SK-N-SH treated with all-trans-retinoic acid at 6 μM for 48 hours (cell line): ENCODE measurements at places on chromosomes 16 and 17.
A peak's percentile ranks its signal among the peaks of the same experiment; 100 is the strongest.

- ATAC-seq, result no peak
These were observed 13.2 kb downstream of the SLX4 start for GRCh38 chr16:3598236-3598635.

- peak; percentile 3 for ATAC-seq
These were observed 6.6 kb downstream of the GPS1 start for GRCh38 chr17:82058230-82058854.

DNA sequence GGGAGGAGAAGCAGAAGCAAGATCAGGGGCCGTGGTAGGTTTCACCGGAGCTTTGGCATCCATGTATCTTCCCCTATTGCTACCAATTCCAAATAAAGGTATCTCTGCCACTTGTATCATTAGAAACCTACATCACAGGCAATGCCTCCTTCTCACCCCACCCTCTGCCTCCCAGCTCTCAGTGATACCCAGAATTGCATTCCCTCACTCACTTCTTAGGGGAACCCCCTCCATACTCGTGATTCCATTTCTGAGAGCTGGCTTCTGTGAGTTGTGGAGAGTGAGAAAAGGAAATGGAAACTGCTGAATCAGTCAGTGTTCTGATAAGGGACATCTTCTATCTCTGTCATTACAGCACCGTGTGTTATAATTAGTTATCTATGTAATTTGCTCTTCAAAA, 2.3 kb upstream of the CCL3 start:
- no peak for ATAC-seq

DNA sequence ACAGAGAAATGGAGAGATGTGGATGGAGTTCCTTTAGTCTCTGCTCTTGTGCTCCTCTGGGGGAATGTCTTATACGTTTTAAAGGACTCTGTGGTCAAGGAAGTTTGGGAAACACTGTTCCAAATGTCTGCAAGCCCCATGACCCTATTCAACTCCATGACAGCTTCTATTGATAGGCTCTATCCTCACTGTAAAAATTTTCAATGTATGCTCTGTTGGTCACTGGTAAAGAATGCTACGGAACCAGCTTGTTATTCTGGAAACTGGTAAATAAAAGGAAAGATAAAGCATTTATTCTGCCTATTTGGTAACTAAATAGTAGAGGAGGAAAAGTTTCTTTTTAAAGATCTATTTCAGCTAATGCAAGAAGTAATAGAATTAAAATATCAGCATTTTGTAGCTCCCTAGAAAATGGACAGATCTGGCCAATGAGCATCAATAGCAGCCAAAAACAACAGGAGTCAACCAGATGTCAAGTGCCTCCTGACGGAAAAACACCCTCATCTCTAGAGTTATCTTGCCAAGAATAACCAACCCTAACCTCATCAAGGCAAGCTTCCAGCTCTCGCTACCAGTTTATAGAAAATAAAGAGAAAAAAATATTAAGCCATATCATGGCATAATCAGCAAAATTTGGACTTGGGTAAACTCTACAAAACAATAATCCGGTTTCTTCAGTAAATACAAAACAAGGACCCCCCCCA, 16.1 kb downstream of the GDE1 start:
- ATAC-seq, result peak; percentile 33; the same call in 1 of the 3 replicates

- ATAC-seq, result peak; percentile 49
These were observed 10.6 kb upstream of the NUDT16L1 start for GRCh38 chr16:4682616-4683254.

DNA sequence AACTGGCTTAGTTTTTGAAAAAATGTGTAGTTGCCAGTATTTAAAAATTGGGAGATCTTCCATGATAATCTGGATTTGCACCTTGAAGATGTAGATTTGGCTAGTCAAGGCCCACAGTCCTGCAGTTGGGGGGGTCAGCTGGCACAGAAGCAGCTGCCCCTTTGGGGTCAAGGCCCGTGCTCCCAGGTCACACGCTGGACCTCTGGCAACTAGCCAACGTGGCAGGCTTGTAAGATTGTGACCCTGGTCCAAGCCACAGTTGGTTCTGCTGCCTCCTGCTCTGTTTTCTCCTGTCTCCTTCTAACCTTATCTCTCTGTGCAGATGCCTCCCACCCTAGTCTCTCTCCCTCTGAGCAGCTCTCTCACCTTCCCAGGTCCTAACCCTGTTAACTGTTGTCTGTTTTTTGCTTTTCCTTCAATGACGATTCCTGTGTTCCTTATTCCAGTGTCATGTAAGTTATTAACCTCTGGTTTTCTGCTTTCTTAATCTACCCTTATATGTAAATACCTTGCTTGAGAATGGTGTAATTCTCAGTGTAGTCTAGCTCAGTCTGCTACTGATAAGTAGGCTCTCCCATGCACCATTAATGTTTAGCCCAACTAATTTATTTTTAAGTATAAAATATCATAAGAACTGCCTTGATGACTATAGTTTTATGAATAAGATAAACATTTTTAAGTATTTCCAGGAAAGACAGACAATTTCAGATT, 27.9 kb downstream of the CLEC16A start:
- no peak for ATAC-seq

DNA sequence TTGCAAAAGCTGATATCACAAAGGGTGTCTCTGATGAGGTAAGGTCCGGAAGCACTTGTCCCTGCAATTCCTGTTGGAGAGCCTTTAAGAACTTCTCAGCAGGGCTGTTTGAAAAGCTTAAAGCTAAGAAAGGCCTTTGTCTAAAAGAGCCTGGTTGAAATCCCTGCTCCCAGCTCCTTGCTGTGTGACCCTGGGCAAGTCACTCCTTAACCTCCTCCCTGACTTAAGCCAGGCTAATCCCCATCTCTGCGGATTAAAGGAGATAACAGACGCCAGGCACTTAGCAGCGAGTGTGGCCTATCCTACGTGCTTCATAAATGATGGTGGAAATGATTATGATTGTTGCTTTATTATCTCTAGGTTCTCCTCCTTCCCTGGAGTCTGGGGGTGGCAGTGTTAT, 368.0 kb upstream of the RBFOX1 start:
- no peak for ATAC-seq

DNA sequence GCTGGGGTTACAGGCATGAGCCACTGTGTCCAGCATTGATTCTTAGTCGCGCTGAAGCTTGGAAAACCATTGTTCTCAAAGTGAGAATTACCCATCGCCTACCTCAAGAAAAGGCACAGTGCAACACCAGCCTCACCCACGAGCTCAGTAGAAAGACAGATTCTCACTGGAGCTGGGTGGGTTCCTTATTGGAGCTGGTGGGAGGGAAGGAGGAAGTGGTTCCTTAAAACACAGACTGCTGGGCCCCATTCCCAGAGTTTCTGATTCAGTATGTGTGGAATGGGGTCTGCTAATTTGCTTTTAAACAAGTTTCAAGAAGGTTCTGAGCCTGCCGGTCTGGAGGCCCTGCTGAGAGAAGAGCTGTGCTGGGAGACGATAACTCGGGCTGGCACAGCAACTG, 264.7 kb downstream of the ENGASE start:
- no peak for ATAC-seq

DNA sequence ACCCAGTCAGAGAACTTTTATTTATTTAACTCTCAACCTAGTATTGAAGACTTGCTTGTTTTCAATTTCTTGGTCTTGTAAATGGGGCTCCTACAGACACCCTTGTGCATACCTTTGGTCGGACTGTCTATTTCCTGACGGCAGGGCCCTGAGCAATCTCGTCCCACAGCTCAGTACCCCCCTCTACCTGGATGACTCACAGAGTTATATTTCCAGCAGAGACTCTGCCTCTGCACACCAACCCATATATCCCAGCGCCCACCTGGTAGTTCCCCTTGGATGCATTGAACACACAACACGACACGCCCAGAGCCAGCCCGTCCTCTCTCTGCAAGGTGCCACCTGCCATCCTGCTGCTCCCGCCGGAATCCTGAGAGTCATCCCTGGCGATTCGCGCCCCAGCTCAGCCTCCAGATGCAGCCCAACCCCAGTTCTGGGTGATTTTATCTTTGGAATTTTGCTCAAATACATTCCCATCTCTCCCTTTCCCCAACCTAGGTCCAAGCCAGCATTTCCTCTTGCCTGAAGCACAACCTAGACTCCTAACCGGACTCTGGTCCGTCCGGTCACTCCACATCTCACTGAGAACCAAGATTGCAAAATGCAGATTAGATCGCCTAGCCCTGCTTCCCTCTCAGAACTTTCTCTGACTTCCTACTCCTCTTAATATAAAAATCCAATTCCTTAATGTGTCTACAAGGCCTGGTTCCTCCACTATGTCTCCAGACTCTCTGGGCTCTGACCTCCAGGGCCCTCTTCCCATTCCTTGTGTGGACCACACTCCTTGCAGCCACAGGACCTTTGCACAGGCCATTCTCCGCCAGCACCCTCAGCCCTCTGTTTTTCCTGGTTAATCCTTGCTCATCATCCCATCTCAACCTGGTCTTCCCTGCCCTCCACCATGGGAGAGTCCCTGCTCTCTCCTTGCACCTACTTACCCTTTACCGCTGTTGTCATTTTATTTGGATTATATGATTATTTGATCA, 129.2 kb downstream of the SEC14L1 start:
- no peak for ATAC-seq

GRCh38 chr16:83137326-83137781, 510.6 kb downstream of the CDH13 start:
- ATAC-seq, result peak; percentile 78
